Spleen (tissue), 13 donors: ENCODE measurements at places on chromosomes 11 and 22.

DNA sequence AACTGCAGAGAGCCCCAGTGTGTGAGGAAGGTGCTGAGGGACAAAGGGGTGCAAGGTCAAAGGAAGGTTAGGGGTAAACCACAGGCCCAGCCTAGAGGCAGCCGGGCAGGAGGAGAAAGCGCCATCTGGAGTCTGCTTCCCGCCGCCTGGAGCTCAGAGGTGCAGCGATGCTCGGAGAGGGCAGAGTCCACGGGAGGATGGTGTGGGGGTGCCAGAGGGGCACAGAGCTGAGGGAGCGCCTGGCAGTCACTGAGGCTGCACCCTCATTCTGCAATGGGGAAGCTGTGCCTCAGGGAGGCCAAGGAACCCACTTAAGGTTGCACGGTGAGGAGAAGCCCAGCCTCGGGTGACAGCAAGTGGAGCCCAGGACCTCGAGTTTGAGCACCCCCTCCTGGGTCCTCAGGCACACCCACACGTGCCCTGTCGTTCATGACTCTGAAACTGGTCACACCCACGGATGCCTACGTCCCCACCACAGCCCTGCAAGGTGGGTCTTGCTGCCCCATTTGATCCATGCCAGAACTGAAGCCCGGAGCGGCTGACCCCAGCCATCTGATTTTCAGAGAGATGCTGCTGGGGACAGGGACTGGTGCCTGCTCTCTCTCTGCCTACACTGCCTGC is 1.6 kb downstream of the IL2RB start:
- H3K4me1 ChIP-seq = peaks cover 46% of the 10 kb centered on the region
- peak overlapping the region; percentile 89 for H3K27ac ChIP-seq
- peak overlapping the region; percentile 70 for H3K4me3 ChIP-seq
- no peaks in the 10 kb centered on the region for H3K27me3 ChIP-seq
- peak; percentile 73 for DNase-seq

DNA sequence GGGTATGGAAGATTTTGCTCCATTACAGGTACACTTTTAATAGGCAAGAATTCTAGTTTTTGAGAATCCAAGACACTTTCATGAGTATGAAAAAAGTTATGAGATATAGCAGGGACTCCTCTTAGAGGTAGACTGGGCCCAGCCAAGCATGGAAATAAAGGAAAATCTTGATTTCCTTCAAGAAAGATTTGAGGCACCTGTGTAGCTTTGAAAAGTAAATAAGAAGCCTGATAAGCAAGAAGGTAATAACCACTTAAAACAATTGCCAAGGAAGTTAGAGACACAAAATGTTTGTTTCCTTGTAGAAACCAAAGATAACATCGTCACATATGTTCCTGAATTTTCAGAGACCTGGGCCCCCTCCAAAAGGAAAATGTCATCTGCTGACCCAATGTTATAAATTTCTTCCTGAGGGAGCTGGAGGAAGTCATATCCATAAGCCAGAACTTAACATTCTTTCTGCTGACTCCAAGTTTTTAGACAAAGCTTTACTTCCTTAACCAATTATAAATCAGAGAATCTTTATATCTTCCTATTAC is 314.5 kb upstream of the ANO3 start:
- no peaks in the 10 kb centered on the region for H3K4me1 ChIP-seq
- no peak overlapping the region for H3K4me3 ChIP-seq
- no peak overlapping the region for H3K27ac ChIP-seq
- no peaks in the 10 kb centered on the region for H3K36me3 ChIP-seq
- H3K27me3 ChIP-seq = no peaks in the 10 kb centered on the region

DNA sequence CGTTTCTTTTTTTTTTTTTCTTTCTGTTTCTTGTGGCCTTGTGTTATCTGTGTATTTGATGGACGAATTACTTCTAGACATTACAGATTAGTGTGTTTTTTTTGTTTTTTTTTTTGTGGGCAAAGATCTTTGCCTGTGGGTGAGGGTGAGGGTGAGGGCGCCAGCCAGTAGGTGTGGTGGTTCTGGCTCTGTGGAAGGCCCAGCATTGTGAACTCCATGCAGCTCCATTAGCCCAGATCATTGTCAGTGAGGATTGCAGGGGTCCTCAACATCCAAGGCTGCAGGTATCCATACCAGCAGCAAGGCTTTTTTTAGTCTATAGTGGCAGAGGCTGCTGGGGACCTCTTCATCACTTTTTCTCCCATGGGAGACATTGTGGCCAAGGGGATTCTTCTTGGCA is 13.7 kb downstream of the BIRC2 start:
- H3K4me3 ChIP-seq = no peak overlapping the region
- H3K27me3 ChIP-seq = no peaks in the 10 kb centered on the region
- no peak for DNase-seq
- H3K36me3 ChIP-seq = peaks cover 35% of the 10 kb centered on the region
- H3K27ac ChIP-seq = no peak overlapping the region
- H3K4me1 ChIP-seq = peaks cover 31% of the 10 kb centered on the region

DNA sequence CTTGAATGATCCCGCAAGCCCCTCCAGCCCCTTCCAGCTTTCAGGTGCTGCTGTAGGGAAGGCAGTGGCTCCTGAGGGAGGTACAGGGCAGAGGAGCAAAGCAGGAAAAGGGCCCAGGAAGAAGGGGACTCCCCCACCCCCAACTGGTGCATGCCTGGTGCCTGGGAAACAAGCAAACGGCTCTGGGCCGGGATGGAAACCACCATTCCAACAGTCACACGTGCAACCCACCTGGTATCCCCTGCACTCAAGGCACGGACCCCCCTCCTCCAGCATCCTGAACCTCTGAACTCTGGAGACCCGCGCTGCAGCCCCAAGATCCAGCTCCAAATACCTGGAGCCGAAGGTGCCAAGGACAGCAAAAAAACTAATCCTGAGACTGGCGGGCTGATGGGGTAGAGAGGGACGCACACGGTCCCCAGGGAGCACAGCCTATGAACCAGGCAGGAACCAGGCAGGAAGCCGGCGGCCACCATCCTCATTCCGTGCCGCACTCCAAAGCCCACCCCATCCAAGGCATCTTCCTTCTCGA is 537 bp downstream of the SCN4B start:
- peak overlapping the region; percentile 69 for H3K4me3 ChIP-seq
- DNase-seq = no peak
- H3K4me1 ChIP-seq = peaks cover 12% of the 10 kb centered on the region
- H3K36me3 ChIP-seq = no peaks in the 10 kb centered on the region
- H3K27me3 ChIP-seq = peaks cover 77% of the 10 kb centered on the region

DNA sequence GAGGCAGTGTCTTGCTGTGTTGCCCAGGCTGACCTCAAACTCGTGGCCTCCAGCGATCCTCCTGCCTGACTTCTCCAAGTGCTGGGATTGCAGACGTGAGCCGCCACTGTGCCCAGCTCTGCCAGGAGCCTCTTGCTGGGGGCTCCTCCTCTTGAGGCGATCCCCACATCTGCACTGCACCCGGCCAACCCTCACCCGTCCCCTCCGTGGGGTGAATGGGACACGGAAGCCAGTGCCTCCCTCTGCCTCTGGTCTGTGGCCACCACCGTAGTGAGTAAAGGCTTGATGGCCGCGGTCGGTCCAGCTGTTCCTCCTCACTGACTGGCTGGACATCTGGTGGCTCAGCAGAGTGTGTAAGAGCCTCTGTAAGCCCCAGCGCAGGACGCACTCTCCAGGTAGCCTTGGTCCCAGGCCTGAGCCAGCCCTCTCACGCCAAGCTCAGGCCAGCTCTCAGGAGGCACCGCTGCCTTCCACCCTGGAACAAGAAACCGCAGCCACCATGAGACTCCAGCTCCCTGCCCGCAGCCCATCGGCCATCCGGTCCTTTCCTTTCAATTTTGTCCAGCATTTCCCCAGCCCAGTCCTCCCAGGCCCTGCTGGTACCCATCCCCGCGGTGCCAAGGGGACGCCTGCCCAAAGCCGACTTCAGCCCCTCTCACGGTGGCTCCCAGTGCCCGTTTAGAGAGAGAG is 100.3 kb downstream of the BRD1 start:
- H3K27me3 ChIP-seq = peaks cover 56% of the 10 kb centered on the region
- no peaks in the 10 kb centered on the region for H3K36me3 ChIP-seq
- H3K27ac ChIP-seq = no peak overlapping the region
- DNase-seq = no peak
- H3K4me3 ChIP-seq = no peak overlapping the region

DNA sequence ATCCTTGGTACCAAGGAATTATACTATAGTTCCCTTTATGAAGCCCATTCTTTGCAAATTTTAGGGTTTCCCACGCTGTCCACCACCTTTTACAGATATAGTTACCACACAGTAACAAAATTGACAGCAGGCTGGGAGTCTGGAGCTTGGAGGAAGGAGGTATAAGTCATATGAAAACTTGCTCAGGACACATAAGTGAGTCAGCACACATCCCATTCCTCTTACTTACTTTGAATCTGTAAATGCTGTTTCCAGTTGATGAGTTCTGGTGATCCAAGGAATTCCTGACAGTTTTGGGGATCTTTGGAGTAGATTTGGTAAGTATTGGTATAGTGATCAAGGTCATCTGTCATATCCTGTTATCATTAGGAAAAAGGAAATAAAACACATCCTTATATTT is 19.2 kb downstream of the GLYAT start:
- no peak overlapping the region for H3K27ac ChIP-seq
- no peaks in the 10 kb centered on the region for H3K36me3 ChIP-seq
- H3K4me3 ChIP-seq = no peak overlapping the region
- no peak for DNase-seq
- H3K27me3 ChIP-seq = no peaks in the 10 kb centered on the region

GRCh38 chr11:18798799-18799469 is 7.3 kb upstream of the PTPN5 start:
- peaks cover 3% of the 10 kb centered on the region for H3K4me1 ChIP-seq
- no peaks in the 10 kb centered on the region for H3K27me3 ChIP-seq
- no peak for DNase-seq
- no peak overlapping the region for H3K27ac ChIP-seq
- H3K4me3 ChIP-seq = no peak overlapping the region

GRCh38 chr11:28984231-28984630 is 876.0 kb downstream of the METTL15 start:
- no peaks in the 10 kb centered on the region for H3K4me1 ChIP-seq
- H3K27me3 ChIP-seq = no peaks in the 10 kb centered on the region
- H3K27ac ChIP-seq = no peak overlapping the region
- no peaks in the 10 kb centered on the region for H3K36me3 ChIP-seq

DNA sequence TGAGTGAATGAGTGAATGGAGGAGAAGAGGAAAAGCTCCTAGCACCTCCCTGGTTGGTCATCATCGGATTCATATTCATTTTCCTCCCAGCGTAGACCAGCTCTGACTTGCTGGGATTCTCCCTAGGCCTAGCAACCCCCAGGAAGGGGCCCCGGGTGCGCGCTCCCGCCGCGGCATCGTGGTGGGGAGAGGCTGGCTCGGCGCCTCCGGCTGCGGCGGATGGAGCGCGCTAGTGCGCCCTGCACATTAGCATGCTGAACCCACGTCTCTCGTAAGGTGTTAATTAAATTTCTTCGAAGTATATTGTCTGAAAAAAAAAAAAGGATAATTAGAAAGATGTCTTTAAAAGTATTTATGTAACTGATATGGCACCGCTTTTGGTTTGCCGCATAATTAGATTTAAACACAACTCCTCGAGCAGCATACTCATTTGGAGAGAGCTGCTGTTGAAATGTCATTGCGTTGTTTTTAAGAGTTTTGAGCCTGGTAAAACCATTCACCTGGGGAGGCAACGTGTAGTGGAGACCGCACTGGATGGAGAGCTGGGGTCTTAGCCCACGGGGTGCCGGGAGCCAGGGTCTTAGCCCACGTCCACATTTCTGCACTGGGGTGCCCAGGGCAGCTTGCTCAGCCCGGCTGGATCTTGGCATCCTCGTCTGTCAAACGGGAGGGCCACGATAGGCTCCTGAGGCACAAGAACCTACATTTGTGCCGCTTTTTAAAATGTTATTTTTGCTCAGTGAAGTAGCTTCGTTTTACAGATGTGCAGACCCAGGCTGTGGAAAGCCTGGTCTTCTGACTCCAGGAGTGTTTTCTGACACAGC is 21.8 kb downstream of the MPPED1 start:
- no peaks in the 10 kb centered on the region for H3K27me3 ChIP-seq
- no peak overlapping the region for H3K4me3 ChIP-seq
- peak; percentile 49 for DNase-seq
- H3K36me3 ChIP-seq = no peaks in the 10 kb centered on the region

- no peaks in the 10 kb centered on the region for H3K4me1 ChIP-seq
- no peaks in the 10 kb centered on the region for H3K36me3 ChIP-seq
- H3K4me3 ChIP-seq = no peak overlapping the region
Observed at GRCh38 chr11:11735586-11735985, 106.2 kb upstream of the USP47 start.

DNA sequence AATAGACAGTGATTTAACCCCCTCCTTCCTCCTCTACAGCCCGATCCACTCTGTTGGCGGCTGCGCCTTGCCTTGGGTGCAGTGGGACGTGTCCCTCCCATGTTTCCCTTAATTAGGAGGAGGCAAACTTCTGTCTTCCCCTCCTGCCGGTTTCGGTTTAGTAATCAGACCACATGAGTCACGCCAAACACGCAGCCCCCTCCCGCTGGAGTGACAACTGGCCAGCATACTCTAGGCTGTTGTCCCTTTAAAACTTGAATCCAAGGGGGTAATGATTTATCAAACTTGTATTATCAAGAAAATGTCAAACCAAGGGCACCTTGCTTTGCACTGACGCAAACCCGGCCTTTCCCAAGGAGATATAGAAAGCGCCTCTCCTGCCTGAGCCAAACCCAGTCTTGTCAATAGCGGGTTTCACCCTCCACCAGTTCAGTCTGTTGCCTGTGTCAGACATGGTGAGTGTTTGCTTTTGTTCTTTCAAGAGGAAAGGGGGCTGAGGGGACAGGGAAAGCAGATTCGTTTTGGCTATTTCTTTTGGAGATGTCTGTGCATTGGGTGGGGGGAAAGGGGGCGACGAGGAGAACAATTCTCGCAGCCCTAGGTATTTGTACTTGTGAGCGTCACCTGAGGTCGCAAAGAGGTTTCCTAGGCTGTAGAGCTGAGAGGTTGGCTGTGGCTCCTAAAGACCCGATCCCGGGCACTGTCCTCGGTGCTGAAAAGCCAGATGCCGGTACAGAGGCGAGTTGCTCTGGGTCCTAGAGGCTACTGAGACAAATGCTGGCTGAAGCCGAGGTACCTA is at the start of gene SLC6A5:
Gene SLC6A5 (plus strand): TSS at position 388 of the 799 bp plus-strand sequence. CDS start 65 bp downstream, at position 453.
- peaks cover 100% of the 10 kb centered on the region for H3K27me3 ChIP-seq
- H3K36me3 ChIP-seq = no peaks in the 10 kb centered on the region
- DNase-seq = no peak
- no peak within 1 kb of the TSS for H3K27ac ChIP-seq
- peaks cover 3% of the 10 kb centered on the region for H3K4me1 ChIP-seq
- H3K4me3 ChIP-seq = no peak within 1 kb of the TSS

- no peak overlapping the region for H3K4me3 ChIP-seq
- no peaks in the 10 kb centered on the region for H3K36me3 ChIP-seq
- no peak for DNase-seq
- H3K27me3 ChIP-seq = no peaks in the 10 kb centered on the region
- H3K27ac ChIP-seq = no peak overlapping the region
Observed at GRCh38 chr22:25053153-25053805, 100.8 kb downstream of the KIAA1671 start.
